Type B pancreatic cell (in vitro differentiated cells): ENCODE measurements at places on chromosomes 3 and 15.

GRCh38 chr3:139129892-139130291, 85.2 kb upstream of the PRR23C start:
- DNase-seq = no peak

DNA sequence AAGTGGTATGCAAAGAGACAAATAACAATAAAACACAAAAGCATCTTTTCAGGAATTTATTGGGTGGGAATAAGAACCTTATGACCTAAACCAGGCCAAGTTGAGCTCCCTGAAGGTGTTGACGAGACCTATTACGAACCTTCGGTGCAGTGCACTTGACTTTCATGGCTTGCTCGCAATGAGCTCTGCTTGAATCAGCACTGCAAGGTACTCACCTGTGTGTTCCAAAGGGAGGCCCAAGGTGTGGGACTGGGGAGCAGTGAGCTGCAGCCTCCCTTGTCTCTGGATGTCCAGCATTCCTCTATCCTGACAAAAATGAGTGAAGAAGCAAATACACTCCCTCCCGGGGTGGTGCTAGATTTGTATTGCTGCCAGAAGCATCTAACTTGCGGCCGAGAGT, at the start of gene MDFIC2:
MDFIC2 (minus strand) TSS at position 303 of the 400 bp plus-strand sequence. CDS start 665 bp downstream, outside the sequence.
- no peak for DNase-seq

GRCh38 chr3:156643729-156644389, 30.5 kb upstream of the TIPARP start:
- DNase-seq = no peak

GRCh38 chr3:171472552-171472951, 12.3 kb upstream of the TNIK start:
- no peak for DNase-seq

DNA sequence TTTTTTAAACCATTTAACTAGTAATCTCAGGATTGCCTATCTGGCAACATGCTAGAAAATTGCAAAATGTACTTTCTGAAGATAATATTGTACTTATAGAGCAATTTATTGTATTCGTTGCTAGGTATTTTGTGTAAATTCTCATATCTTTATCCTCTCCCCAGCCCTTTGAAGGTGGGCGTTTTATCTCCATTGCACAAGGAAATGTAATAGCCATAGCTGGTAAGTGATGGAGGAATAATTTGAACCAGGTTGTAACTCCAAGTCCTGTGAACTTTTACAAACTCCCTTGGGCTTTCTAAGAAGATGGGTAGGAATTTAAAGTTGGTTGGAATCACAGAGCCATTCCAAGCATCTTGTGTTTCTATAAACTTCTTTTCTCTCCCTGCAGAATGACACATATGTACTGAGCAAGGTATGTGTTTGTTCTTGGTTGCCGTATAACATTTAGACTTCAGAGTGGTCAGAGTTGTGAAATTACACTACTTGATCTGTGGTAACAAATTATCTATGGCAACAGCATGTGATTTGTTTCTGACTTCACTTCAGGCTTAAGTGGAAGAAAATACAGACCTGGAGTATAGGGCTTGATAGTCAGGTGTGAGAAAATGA, 170.9 kb downstream of the AKAP13 start:
- DNase-seq = no peak

DNA sequence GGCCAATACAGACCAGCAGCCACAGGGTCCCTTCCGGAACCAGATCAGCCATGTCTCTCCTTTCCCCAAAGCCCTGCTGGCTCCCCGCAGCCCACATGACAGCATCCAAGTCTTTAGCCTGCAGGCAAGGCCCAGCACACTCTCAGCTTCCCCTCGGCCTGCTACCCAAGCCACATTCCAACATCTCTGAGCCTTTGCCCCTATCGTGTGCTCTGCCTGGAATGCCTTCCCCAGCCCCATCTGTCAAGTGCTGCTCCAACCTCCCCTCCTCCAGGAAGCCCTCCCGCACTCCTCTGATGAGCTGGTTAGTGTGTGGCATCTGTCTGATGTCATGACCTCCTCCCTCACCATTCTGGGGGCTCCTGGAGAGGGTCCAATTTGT, 8.5 kb downstream of the PLXND1 start:
- DNase-seq = no peak

DNA sequence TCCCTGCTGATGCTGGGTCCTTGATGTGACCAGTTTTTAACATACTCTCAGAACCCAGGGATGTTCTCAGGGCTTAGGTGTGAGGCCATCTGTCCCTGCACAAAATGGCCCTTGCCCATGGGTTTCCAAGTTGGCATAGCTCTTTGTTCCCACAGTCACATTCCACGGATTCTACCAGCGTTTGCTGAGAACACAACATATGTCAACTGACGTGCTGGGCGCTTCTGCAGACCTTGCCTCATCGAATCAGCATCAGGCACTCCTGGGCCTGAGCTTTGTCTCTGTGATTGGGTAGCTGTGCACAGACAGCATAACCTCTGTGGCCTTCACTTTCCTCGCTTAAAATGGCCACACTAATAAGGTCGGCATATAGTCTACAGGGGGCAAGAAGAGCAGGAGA, 69.0 kb downstream of the MGLL start:
- no peak for DNase-seq

DNA sequence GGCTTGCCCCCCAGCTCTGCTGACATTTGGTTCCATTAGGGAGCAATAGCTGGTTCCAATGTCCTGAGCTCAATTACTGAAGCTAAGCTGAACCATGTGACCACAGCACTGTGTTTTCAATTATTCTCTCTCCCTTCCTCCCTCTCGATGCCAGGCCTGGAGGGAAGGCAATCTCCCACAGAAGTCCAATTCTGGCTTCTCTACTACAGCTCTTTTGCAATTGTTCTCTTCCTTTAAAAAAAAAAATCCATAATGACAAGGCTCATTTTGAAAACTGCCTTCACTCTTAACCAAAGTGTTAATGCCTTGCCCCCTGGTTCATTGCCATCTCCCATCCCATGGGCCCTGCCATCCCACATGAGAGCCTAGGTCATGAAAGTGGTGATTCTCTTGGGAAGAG, 24.8 kb downstream of the IL16 start:
- no peak for DNase-seq

DNA sequence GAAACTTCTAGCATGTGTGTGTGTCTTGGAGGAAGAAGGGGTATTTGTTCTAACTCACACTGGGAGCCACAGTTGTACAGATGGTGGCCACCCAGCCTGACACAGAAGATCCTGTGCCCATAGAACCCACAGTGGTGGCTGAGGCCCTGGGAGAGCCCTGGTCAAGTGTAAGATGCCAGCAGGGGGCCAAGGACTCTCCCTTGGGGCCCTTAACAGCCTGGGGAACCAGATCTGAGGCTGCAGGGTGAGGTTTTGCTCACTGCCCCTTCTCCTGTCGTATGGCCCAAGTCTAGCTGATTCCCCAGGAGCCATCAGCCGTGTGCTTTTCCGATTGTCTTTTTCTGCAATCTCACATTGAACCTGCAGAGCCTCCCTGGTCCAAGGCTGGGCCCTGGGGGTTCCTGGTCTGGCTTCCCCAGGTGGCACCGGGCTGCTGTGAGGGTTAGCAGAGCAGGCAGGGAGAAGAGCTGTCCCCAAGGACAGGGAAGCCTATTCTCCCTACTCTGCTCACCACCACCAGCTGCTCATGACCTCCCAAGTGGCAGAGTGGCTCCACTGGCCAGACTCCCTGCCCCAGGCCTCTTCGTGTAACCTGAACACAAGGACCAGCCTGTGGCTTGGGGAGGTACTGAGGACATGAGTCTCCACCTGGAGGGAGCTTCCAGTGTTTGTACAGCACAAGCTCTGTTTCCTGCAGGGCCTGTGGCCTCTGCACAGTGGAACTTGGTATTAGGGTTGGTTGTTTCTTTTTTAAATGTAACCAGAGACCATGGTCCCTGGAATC, 51.9 kb downstream of the CA12 start:
- no peak for DNase-seq

DNA sequence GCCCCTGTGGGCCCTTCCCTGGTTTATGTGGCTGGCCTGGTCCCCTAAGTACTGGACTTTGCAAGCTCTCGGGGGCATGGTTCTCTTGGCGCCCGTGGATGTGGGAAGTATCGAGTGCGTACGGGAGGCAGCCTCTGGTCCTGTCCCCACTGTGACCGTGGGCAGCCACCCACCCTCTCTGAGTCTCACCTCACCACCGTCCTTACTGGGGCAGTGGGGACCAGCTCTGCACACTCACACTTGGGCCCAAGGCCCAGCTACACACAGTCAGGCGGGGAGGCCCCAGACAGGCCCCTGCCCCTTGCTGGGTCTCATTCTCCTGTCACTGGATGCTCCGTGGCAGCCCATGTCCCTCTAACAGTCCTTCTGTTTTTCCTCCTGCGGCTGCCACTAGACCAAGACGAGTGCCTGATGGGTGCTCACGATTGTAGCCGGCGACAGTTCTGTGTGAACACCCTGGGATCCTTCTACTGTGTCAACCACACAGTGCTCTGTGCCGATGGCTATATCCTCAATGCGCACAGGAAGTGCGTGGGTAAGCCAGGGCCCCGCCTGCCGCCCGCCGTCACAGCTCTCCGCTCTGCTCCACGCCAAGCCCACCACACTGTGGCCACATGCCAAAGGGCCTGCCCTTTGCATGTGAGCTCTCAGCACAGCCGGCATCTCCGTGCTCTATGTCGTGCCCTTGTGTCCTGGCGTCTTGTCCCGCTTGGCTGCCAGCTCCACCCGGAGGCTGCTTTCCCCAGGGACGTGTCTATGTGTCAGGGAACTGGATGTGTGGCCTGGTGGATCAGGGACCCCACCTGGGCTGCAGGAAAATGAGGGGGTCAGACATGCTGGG, 72.7 kb downstream of the FBLN2 start:
- DNase-seq = no peak
